ENCODE measurements at places on chromosomes 3 and 15.

GRCh38 chr3:47678446-47679338, 100.0 kb upstream of the CSPG5 start:
- no peak for DNase-seq

GRCh38 chr3:129343643-129344360, 65.1 kb downstream of the HMCES start:
- DNase-seq, result no peak

DNA sequence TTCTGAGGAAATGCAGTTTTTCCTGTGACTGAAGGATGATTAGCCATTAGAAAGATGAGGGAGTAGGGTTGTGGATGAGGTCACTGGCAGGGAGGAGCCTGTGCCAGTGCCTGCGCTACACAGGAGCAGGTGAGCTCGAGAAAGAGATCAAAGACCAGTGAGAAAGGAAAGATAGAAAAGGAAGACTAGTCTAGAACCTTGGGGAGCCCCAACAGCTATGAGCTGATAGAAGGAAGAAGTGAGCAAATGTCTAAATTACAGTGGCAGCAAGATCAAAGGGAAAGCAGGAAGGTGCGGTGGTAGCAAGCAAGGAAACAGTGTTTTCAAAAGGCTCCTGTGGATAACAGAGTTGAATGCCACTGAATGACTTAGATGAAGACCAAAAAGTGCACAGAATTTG, 39.6 kb downstream of the LNP1 start:
- no peak for DNase-seq

DNA sequence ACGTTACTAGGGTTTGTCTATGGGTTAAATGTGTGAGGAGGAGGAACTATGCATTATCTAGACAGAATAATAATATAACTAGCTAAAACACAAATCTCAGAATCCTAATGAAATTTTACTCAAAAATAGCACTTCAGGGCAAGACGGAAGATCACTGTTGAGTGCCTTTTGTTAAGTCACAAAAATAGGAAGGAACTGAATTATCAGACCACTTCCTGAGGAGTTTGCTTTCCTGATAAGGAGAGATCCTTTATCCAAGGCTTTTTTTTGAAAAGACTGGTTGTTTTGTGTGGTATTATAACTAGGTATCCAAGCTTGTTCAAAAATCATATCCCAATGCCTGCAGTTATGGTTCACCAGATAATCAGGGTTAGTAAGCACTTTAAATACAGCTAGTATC, 34.6 kb downstream of the NR2E3 start:
- no peak for DNase-seq

GRCh38 chr15:98063315-98063714, 102.8 kb downstream of the ARRDC4 start:
- DNase-seq, result no peak

GRCh38 chr3:75140904-75141615, 523.1 kb upstream of the FRG2C start:
- DNase-seq, result no peak

- DNase-seq, result no peak
Measured at GRCh38 chr3:19155375-19155774, 7.1 kb downstream of the KCNH8 start.

DNA sequence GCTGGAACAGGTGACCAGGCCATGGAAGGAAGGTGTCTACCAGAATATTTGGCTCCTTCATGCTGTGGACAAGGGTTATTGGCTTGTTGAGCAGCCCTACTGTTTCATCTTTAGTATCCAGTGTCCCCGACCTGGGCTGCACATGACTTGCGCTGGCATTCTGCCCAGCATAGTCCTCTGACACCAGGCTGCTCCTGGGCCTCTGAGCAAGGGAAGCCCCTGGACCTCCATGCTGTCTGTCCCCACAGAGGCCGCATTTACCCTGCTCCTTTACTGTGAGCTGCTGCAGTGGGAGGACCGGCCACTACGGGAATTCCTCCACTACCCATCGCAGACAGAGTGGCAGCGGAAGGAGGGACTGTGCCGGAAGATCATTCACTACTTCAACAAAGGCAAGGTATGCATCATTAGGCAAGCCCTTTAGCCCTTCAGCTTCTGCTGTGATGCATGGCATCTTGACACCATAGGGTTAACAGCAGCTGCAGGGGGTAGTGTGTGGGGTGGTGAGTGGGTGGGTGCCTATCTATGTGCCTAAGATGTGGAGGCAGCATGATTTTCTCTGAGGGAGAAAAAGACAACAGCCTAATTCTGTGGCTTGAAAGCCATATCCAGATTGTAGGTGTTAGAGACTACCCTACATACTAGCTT, 44.0 kb upstream of the MANF start:
- DNase-seq, result no peak

DNA sequence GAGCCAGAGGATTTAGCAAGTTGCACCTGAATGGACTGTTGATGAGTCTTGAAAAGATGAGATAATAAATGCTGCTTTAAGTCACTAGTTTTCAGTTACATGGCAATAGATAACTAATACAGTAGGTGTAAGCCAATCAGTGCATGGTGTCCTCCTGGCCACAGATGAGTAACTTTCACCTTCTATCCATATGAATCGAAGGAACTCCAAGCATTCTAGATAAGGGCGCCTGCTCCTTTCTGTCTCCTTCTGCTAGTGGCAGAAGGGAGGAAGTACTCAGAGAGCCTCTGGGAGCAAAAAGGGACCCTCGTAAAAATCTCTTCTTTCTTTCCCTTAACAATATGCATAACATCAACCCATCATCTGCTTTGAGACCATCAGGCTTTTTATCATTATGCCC, 37.3 kb downstream of the TM6SF1 start:
- DNase-seq, result no peak

DNA sequence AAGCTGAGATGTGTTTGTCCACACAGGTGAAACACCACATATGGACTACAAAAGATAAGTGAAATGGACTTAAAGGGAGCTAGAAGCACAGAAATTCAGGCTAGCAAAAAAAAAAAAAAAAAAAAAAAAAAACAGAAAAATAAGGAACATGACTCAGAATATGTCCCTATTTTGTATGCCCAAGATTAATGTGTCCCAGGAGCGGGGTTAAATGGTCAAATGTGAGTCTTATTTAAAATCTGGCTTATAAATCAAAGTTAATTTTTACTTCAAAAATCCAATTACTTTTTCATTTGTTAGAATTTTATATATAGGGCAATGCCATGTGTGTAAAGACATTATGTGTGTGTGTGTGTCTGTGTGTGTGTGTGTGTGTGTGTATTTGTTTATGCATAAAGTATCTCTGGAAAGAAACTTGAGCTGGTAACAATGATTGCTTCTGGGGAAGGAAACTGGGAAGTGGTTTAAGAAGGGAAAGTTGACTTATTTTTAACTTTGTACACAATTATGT, 986.5 kb downstream of the ROBO2 start:
- DNase-seq, result no peak

DNA sequence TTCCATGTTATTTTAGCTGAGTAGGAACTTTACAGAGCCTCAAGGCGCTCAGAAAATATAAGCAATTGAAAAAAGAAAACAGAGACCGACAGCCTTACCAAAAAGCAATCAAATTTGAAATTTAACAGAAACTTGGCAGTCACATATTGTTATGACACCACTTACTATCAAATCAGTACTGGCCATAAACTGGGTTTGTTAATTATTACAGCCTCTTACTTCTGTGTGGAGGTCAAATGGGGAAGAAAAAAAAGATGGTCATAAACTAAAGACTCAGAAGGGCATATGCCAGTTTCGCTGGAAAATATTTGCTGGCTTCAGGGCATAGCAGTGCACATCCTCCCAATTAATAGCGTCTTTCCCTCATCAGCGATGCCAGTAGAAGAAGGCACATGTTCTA, 45.5 kb upstream of the SUCLG2 start:
- no peak for DNase-seq

DNA sequence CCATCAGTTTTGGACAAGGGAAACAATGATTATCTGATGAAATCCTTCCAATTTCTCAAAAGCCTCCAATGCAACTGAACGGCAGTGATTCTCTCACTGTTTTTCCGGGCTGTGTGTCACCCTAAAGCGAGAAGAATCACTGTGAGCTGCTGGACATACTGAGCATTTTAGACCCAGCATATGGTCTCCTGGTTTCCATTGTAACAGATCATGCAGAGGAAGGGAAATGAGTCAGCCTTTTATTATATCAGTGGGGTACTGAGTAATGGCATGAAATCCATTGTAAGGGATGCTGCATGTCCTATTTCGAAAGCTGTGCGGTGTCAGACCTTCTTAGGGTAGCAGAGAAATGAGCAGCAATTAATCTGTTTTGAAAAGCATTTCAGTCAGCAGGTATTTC, 287.1 kb downstream of the IL5RA start:
- DNase-seq, result no peak

GRCh38 chr15:41492597-41493204, 973 bp upstream of the ITPKA start:
- no peak for DNase-seq

DNA sequence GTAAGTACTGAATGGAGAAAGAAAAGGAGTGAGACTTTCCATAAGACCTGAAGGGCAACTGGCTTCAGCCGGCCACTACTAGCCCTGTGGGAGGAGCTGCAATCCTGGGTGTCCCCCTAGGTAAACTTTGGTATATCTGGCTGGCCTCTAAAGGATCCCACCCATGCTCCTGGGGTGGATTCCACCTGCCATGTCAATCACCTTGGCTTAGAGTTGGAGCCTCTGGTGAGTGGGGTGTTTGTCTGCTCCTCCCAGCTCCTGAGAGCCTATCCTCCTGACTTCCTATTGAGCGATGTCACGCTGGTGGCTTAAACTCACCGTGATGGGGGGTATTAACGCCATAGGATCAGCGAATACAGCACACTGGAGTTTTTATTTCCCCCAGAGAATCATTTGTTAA, 2.6 kb downstream of the SPTBN5 start:
- DNase-seq, result no peak

GRCh38 chr15:44243829-44244228, 44.7 kb upstream of the GOLM2 start:
- no peak for DNase-seq

GRCh38 chr3:5675319-5675718, 487.8 kb downstream of the EDEM1 start:
- no peak for DNase-seq

GRCh38 chr3:161890147-161890625, 393.6 kb downstream of the OTOL1 start:
- DNase-seq, result no peak

GRCh38 chr3:45171283-45171682, 25.1 kb upstream of the CDCP1 start:
- no peak for DNase-seq

DNA sequence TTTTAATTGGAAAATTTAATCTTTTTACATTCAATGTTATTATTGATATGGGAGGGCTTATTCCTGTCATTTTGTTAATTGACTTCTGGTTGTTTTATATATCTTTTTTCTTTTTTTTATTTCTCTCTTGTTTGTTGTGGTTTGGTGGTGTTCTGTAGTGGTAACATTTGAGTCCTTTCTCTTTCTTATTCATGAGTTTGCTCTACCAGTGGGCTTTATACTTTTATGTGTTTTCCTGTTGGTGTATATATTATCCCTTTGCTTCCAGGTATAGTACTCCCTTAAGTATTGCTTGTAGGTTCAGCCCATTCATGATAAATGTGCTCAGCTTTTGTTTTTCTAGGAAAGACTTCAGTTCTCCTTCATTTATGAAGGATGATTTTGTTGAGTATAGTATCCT, 57.6 kb downstream of the GALK2 start:
- no peak for DNase-seq

GRCh38 chr3:195571361-195571760, 12.4 kb downstream of the APOD start:
- DNase-seq, result no peak

DNA sequence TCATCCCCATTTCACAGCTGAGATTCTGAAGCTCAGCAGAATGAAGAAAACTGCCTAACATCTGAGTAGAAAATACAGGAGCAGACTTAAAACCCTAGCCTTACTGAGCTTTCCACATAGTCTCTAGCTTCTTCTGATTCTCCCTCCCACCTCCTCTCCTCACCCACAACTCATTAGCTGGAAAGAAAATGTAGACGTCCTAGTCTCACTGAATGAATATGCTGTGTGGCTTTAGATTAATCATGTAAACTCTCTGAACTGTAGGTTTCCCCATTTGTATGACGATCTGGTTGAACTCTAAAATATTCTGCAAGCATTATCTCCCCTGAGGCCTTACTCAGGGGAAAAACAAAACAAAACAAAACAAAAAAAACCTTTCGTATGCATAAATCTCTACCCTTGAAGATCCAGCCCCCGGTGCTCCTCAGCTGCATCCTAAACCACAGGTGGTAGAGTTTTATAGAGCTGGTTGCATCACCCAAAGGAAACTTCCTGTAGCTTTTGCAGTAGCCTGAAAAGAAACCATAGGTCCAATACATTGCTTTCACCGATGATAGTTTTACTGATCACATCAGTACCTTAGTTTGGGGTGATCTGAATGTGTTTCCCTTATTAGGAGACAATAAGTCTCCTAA, 40.6 kb downstream of the FOXB1 start:
- no peak for DNase-seq

DNA sequence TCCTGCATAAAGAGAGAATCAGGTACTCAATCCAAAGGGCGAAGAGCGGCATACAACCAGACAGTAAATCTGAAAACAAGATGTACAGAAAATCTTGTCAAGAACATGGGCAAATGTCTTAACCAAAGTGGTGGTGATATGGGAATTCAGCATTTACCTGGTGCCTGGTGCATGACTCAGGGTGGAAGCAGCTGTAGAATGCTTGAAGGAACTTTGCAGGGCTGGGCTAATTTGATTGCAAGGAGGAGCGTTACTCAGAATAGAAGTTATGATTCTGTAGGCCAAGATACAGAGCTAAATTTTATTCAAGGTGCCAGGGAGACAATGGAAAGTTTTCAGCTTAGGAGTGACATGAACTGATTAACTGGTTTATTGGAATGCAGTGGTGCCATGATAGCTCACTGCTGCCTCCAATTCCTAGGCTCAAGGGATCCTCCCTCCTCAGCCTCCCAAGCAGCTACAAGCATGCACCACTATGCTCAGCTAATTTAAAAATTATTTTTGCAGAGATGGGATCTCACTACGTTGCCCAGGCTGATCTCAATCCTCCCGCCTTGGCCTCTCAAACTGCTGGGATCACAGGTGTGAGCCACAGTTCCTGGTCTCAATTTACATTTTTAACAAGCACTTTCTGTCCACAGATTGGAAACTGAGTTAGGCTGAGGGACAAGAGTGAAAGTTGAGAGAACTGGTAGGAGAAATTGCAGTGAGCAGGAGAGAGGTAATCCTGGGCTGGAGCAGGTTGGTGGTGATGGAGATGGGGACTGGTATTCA, 91.5 kb upstream of the TBC1D5 start:
- DNase-seq, result no peak

DNA sequence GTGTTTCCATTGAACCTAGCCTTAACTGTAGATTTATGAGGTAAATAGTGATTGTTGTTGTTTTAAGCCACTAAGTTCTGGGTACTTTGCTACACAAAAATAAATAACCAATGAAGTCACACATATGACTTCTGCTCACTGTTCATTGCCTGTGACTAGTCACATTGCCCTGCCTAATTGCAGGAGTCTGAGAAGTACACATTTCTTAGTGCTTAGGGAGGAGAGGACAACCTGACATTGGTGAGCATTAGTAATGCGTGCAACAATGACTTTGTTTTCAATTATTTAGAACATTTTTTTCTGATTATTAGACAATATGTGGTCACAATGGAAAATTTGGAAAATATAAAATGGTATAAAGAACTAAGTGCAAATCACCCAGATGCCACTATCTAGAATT, 133.2 kb upstream of the DAZL start:
- no peak for DNase-seq

Data from muscle of arm (tissue), 14 donors.